ENCODE measurements at places on chromosomes 3 and 15. TPM values are rescaled to one million over a fixed set of nuclear protein-coding genes. Genes with fewer than 3 reads are reported as not detected.

The ALG1L2 gene
- polyA plus RNA-seq: 0.49 TPM

The ZNF654 gene
- 11.6 TPM for polyA plus RNA-seq

- DNase-seq: peak; percentile 89
- peak overlapping the region; percentile 74 for H3K27ac ChIP-seq
These were observed 52.7 kb downstream of the NFKBIZ start for GRCh38 chr3:101902041-101902440.

DNA sequence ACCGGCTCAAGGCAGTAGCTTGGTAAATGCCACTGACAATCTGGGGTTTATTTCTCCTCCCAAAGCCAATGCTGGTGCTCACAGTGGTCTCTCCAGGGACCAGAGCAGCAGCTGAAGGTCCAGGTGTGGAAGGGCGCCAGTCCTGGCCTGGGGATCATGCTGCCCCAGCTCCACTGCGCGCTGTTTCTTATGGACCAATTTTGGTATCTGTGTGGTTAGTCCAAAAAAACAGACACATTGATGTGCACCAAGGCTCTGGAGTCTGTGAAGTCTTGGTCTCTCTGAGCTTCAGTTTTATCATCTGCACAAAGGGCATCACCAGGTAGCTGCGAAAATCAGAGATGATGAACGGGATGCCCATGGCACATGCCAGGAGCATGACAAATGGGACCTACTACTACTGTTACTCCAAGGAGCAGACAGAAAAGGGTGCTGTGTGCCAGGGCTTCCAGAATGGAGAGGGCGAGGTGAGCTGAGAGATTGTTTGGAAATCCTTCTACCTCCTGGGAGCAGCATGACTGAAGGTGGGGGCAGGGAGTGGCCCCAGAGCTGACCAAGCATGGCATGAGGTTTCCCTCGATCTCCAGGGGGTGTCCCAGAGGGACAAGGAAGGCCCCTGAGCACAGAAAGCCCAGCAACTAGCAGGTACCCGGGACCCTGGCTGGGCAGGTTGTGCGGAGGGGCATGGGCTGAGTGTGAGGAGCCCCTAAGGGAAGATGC lies 134.3 kb upstream of the PRR20G start:
- peaks cover 60% of the 10 kb centered on the region for H3K27me3 ChIP-seq
- H3K27ac ChIP-seq: no peak overlapping the region
- H3K4me1 ChIP-seq: no peaks in the 10 kb centered on the region
- no peaks in the 10 kb centered on the region for H3K36me3 ChIP-seq
- no peak overlapping the region for H3K4me3 ChIP-seq

DNA sequence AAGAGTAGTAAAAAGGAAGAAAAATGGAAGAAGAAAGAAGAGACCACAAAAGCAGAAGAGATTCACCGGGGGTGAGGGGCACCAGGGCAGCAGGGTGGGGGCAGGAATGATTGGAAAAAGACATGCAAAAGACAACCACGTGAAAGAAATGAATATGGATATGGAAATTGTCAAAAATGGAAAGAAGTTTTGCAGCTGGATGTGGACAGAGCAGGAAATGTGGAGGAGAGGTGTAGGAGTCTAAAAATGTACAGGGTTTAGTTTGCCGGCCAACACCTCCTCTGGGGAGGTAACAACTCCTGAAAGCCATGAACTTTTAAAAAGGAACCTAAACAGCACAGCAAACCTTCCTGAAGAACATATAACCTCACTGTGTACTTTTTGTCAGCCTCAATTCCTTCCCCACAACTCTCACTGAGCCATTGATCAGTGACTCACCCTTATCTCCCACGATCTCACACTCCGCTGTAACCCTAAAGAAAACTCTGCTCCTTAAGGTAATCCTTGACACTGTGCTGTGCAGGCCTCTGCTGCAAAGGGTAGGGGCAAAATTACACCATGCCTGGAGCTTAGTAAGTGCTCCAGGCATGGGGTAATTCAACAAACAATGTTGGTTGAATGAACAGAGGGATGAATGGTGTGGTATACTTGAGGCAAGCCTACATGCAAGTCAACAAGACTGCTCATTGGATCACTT lies 100.2 kb upstream of the BOC start:
- no peaks in the 10 kb centered on the region for H3K4me1 ChIP-seq
- no peak overlapping the region for H3K4me3 ChIP-seq
- DNase-seq: no peak

DNA sequence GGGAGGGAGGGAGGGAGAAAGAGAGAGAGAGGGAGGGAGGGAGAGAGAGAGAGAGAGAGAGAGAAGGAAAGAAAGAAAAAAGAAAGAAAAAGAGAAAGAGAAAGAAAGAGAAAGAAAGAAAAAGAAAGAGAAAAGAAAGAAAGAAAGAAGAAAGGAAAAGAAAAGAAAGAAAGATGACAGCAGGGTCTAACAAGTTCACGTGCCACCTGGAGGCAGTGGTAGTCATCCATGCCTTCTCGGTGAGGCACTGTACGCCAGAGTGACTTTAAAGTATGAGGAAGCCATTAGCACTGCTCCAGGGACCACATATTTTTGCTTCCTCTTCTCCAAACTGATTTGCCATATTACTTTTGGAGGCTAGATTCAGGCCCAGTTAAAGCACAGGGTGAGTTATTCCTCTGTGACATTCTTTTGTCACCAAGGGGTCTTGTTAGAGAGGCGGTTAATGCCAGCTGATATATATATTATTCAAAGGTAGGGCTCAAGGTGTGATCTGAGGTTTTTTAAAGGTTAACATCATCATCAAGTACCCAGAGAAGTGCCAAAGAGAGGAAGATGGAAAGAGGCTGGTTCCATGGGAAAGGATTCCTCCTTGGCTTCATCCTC lies at the start of gene HTR3D:
Gene HTR3D, plus strand, starts transcription at position 556 of the 606 bp plus-strand sequence. Its CDS starts 0 bp downstream, at position 556.
- H3K4me3 ChIP-seq: no peak within 1 kb of the TSS
- H3K4me1 ChIP-seq: no peaks in the 10 kb centered on the region
- no peak within 1 kb of the TSS for H3K27ac ChIP-seq
- H3K27me3 ChIP-seq: peaks cover 10% of the 10 kb centered on the region
- no peaks in the 10 kb centered on the region for H3K36me3 ChIP-seq

Measured in GM23248 (cell line).